ENCODE measurements at places on chromosomes 11 and 22.

- DNase-seq, result no peak
These were observed 43.6 kb upstream of the LUZP2 start for GRCh38 chr11:24453129-24453718.

GRCh38 chr11:4647766-4648165 is 4.0 kb downstream of the OR51E1 start:
- DNase-seq, result no peak

DNA sequence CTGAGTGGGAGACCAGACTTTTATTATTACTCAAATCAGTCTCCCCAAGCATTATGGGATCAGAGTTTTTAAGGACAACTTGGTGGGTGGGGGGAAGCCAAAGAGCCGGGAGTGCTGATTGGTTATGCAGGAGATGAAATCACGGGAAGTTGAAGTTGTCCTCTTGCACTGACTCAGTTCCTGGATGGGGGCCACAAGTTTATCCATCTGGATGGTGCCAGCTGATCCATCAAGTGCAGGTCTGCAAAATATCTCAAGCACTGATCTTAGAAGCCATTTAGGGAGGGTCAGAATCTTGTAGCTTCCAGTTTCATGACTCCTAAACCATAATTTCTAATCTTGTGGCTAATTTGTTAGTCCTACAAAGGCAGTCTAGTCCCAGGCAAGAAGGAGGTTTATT is 53.5 kb upstream of the LMO1 start:
- no peak for DNase-seq

GRCh38 chr11:124644426-124645280 is 22.0 kb downstream of the TBRG1 start:
- DNase-seq, result peak; percentile 56

DNA sequence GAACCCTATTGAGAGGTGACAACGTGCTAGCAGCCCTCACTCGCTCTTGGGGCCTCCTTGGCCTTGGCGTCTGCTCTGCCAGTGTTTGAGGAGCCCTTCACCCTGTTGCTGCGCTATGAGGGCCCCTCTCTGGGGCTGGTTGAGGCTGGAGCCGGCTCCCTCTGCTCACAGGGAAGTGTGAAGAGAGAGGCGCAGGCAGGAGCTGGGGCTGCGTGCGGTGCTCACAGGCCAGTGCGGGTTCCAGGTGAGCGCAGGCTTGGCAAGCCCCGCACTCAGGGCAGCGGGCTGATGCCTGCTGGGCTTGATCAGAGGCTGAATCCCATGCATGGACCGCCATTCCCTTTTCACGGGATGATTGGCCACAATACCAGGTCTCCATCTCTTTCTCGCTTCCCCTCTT is 90.7 kb downstream of the DLG2 start:
- no peak for DNase-seq

GRCh38 chr22:40853961-40854360 is 2.5 kb downstream of the ST13 start:
- no peak for DNase-seq

DNA sequence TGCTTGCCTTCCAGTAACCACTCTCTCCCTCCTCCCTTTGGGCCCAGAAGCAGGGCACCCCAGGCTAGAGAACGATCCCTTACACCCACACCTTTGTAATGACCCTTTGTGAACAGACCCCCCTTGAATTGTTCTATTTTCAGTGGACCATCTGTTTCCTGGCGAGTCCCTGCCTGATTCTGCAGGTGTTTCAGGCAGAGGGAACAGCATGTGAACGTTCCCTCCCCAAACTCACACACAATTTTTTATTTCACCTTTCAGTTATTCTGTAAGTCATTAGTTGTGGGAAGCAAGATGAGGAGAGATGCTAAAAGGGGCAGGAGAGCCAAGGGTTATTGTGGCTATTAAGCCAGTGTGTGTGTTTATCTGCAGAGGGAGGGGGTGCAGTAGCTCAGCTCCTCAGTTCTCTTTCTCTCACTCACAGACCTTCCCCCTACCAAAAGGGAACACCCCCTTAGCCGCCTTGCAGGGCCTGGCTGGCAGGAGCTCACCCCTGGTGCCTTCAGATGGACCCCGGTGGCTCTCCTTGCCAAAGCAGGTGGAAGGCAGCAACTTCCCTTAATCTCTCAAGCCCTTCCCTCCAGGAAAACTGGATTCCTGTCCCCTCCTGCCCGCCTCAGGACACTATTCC is 64.8 kb upstream of the SPON1 start:
- DNase-seq, result no peak
